Activated naive CD8-positive, alpha-beta T cell treated with anti-CD3 and anti-CD28 coated beads, Interleukin-2, amount 50 U/mL, for 24 hours (primary cell): ENCODE measurements at places on chromosomes 1 and 21.
A peak's percentile ranks its signal among the peaks of the same experiment; 100 is the strongest.

GRCh38 chr1:97905141-97905940 is 15.5 kb downstream of the DPYD start:
- no peak overlapping the region for H3K4me3 ChIP-seq
- no peaks in the 10 kb centered on the region for H3K27me3 ChIP-seq
- no peak for DNase-seq
- H3K27ac ChIP-seq: no peak overlapping the region

DNA sequence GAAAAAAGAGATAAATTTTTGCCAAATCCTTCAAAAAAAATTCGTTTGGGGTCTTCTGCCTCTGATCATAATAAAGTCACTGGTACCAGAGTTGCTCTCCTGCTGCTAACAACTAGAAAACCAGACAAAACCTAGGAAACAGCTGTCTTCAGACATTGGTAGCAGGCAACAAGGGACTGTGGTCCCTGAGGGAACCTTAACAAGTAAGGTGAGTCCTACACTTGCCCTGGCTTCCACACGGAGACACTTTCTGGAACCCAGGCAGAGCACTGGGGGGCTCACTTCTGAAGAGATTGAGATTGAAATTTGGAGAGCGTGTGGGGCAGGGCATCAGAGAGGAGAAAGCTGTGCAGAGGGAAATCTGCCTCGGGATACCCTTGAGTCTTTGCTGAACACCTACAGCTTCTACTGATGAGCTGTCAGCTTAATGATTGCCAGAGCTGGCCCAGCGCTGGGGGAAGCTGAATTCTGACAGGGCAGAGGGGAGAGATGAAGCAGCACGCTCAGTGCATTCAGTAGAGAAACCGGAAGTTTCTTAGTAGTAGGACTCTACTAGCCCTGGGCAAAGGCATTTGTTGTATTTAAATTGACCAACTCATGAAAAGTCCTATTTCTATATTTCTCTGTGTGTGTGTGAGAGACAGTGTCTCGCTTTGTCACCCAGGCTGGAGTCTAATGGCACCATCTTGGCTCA is 18.5 kb upstream of the FAM89A start:
- no peaks in the 10 kb centered on the region for H3K36me3 ChIP-seq
- DNase-seq: no peak
- peaks cover 4% of the 10 kb centered on the region for H3K27me3 ChIP-seq

GRCh38 chr1:34787461-34788420 is 5.1 kb upstream of the GJA4 start:
- DNase-seq: no peak
- H3K4me3 ChIP-seq: no peak overlapping the region
- H3K4me1 ChIP-seq: peaks cover 11% of the 10 kb centered on the region
- no peaks in the 10 kb centered on the region for H3K36me3 ChIP-seq
- no peak overlapping the region for H3K27ac ChIP-seq

- no peak for DNase-seq
- H3K4me1 ChIP-seq: no peaks in the 10 kb centered on the region
- H3K4me3 ChIP-seq: no peak overlapping the region
- no peaks in the 10 kb centered on the region for H3K36me3 ChIP-seq
- no peak overlapping the region for H3K27ac ChIP-seq
Observed at GRCh38 chr1:219753914-219754313, 141.0 kb upstream of the ZC3H11B start.

DNA sequence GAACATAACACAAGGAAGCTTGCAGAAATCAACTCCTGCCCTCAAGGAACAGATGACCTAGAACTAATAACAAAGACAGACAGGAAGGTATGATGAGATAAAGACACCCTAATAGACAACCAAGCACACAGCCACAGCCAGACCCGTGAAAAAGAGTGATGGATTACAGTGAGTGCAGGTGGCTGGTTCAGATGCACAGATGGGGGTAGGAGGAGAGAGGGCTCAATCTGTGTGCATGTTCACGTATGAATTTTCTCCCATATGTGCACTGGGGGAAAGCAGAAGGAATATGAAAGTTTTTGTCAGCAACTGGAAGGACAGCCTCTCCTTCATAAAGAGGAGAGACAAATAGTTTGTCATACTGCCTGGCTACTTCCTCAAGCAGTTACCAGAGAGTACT is 367.1 kb downstream of the PBX1 start:
- no peak overlapping the region for H3K4me3 ChIP-seq
- no peaks in the 10 kb centered on the region for H3K27me3 ChIP-seq
- H3K27ac ChIP-seq: no peak overlapping the region
- H3K36me3 ChIP-seq: no peaks in the 10 kb centered on the region

DNA sequence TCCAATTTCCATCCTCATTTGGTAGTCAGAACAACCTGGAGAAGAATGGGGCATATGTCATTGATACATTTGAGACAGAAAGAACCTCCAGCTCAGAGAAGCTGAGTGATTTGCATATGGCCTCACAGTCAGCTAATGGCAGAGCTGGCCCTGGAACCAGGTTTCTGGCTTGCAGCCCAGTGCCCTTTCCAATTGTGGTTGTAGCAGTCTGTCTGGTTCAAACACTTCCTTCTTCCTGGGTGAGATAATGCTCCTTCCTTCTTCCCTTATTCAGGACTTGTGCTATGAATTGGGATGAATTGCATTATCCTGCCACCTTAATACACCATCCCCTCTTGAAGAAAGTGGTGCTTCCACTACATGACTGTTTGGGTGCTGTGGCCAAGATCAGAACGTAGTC is 24.2 kb downstream of the SLC5A9 start:
- no peaks in the 10 kb centered on the region for H3K36me3 ChIP-seq
- peaks cover 3% of the 10 kb centered on the region for H3K4me1 ChIP-seq
- no peak overlapping the region for H3K4me3 ChIP-seq
- no peak overlapping the region for H3K27ac ChIP-seq
- DNase-seq: no peak
- peaks cover 5% of the 10 kb centered on the region for H3K27me3 ChIP-seq

DNA sequence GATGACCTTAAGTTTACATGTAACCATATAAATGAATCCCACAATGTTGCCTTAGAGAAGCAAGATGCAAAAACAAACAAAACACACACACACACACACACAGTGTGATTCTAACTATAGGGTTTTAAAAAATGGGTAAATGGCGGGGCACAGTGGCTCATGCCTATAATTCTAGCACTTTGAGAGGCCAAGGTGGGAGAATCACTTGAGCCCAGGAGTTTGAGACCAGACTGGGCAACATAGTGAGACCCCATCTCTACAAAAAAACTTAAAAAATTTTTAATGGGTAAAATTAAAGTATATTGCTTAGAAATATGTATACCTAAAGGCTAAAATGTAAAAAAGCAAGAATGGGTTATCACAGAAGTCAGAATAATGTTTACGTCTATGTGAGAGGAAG is 15.8 kb downstream of the KMO start:
- no peak overlapping the region for H3K27ac ChIP-seq
- peaks cover 26% of the 10 kb centered on the region for H3K4me1 ChIP-seq
- H3K4me3 ChIP-seq: no peak overlapping the region
- no peaks in the 10 kb centered on the region for H3K36me3 ChIP-seq
- H3K27me3 ChIP-seq: no peaks in the 10 kb centered on the region

DNA sequence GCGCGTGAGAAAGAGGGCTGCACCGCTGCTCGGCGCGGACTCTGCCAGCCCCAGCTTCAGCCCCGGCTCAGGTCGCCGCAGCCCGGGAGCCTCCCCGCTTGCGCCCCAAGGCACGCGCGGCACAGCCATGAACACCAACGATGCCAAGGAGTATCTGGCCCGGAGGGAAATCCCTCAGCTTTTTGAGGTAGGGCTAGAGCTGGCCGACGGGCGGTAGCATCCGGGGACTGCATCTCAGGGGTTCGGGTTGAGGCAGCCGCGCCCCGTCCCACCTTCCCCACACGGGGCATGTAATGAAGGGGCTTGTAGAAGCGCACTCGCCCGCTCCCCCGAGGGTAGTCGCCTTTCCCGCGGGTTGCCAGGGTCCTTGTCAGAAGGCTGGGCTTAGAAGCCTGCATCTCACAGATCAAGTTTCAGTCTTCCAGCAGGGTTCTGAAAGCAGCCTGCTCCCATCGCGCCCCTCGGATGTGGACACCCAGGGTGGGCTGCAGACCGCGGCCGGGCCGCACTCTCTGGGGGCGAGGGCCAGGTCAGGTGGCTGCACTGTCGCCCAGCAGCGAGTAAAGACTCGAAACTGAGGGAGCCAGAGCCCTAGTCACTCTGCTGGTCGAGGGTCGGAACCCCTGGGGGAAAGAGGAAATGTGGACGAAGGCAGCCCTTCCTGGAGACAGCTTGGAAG is 507 bp downstream of the AK5 start:
- H3K27ac ChIP-seq: no peak overlapping the region
- peak; percentile 36 for DNase-seq
- H3K36me3 ChIP-seq: no peaks in the 10 kb centered on the region
- H3K4me3 ChIP-seq: peak overlapping the region; percentile 71

- no peak overlapping the region for H3K4me3 ChIP-seq
- no peak overlapping the region for H3K27ac ChIP-seq
- peaks cover 63% of the 10 kb centered on the region for H3K27me3 ChIP-seq
- H3K4me1 ChIP-seq: peaks cover 2% of the 10 kb centered on the region
- no peaks in the 10 kb centered on the region for H3K36me3 ChIP-seq
- DNase-seq: peak; percentile 76
Observed at GRCh38 chr1:11858968-11859871, 475 bp upstream of the NPPB start.

GRCh38 chr1:109248797-109249629 is at the start of gene CELSR2:
Gene CELSR2 (plus strand): TSS chr1:109249539. CDS start chr1:109250080, 541 bp downstream.
- peaks cover 5% of the 10 kb centered on the region for H3K4me1 ChIP-seq
- no peaks in the 10 kb centered on the region for H3K36me3 ChIP-seq
- peak; percentile 58 for DNase-seq
- no peak within 1 kb of the TSS for H3K27ac ChIP-seq
- peaks cover 2% of the 10 kb centered on the region for H3K27me3 ChIP-seq

- peaks cover 73% of the 10 kb centered on the region for H3K4me1 ChIP-seq
- H3K4me3 ChIP-seq: no peak overlapping the region
- H3K27me3 ChIP-seq: no peaks in the 10 kb centered on the region
- no peak for DNase-seq
Observed at GRCh38 chr1:12480041-12480440, 138.0 kb downstream of the DHRS3 start.

GRCh38 chr1:168621356-168621755 is 45.0 kb downstream of the XCL1 start:
- DNase-seq: no peak
- H3K4me3 ChIP-seq: no peak overlapping the region
- no peaks in the 10 kb centered on the region for H3K27me3 ChIP-seq
- no peaks in the 10 kb centered on the region for H3K36me3 ChIP-seq
- H3K27ac ChIP-seq: no peak overlapping the region

DNA sequence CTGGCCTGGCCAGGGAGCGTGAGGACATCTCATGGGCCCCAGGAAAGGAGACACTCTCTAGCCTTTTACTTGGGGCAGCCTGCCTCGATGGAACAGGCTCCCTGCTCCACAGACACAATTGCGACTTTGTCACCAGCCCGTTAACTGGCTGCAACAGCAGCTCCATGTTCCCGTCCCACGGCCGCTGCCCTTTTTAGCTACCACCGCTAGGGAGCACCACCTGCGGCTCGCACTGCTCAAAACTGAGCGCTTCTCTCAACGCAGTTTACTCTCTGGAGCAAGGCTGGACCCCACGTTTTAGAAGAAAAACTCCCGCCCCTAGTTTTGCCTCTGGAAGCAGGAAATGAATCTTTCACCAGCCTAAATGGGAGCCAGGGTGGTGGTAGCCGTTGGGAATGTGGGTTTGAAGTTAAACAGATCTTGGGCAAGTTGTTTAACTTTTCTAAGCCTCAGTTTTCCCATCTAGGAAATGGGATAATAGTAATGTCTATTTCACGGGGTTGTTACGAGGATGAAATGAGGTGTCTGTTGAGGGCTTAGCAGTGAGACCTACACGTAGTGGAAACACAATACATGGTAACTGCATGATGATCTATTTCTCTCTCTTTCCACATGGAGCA is 3.5 kb upstream of the LRRC38 start:
- H3K36me3 ChIP-seq: no peaks in the 10 kb centered on the region
- no peak overlapping the region for H3K27ac ChIP-seq
- DNase-seq: peak; percentile 15

DNA sequence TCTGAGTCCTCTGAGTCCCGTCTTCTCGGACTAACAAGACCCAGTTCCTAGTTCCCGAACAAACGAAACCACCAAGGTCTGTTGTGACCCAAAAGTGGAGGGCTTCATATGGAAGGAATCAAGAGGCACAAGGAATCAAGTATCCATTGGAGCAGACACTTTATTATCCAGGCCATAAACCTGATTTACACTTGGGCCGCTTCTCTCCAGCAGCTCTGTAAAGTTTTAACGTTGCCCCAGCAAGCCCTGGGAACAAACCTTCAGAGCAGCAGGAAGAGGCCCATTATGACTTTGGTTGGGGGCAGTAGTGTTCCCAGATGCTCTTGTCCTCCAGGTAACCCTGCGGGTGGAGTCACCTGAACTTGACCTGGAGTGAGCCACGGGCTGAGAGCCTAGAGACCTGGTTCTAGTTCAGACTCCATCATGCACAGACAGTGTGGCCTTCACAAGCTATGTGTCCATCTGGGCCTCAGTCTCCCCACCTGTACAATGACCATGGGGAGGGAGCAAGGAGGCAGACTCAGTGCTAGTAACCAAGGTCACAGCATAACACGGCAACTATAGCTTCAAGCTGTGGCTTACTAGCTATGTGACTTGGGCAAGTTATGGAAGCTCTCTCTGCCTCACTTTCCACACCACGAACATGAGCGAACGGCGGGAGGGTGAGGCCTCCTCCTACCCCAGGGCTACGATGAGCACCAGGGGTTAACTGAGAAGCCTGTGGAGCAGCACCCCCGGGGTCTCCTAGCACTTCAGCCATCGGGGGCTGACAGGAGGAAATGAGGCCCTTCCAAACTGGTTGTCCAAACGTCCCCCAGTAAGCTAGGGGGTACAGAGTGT is 95.7 kb downstream of the GLIS1 start:
- H3K4me3 ChIP-seq: no peak overlapping the region
- no peaks in the 10 kb centered on the region for H3K4me1 ChIP-seq
- H3K36me3 ChIP-seq: no peaks in the 10 kb centered on the region
- H3K27me3 ChIP-seq: peaks cover 7% of the 10 kb centered on the region
- no peak overlapping the region for H3K27ac ChIP-seq

- no peaks in the 10 kb centered on the region for H3K36me3 ChIP-seq
- H3K4me1 ChIP-seq: no peaks in the 10 kb centered on the region
- no peak overlapping the region for H3K27ac ChIP-seq
- peaks cover 17% of the 10 kb centered on the region for H3K27me3 ChIP-seq
- no peak for DNase-seq
- H3K4me3 ChIP-seq: no peak overlapping the region
Observed at GRCh38 chr1:25157846-25158245, 74.5 kb downstream of the SYF2 start.

DNA sequence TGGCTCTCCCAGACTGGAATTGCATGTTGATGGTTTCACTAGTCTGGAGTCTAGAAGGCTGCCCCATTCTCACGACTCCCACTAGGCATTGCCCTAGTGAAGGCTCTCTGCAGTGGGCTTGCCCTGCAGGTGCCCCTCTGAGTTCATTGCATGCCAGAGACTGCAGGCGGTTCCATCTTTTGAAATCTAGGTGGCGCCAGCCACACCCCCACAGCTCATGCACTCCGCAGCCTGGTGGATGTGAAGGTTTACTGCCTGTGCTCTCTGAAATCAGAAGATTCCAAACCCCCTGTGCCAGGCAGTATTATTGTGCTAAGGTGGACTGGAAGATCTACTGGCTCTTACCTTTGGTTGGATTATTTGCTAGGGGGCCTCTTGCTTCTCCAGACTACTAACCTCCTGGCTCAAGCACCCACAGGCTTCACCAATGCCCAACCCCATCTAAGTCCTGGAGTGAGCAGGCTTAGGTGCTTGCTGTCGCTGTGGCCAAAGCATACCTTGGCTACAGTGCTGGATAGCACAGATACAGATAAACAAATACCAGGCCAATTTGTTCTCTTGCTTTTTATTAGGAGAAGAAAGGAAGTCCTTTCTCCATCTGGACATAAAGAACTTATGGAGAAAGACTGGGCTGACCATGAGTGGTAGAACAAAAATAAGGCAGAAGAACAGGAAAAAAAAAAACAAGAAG is 83.5 kb upstream of the SIM2 start:
- H3K27me3 ChIP-seq: peaks cover 2% of the 10 kb centered on the region
- H3K36me3 ChIP-seq: no peaks in the 10 kb centered on the region
- DNase-seq: no peak
- H3K4me3 ChIP-seq: no peak overlapping the region
- H3K4me1 ChIP-seq: no peaks in the 10 kb centered on the region
- no peak overlapping the region for H3K27ac ChIP-seq
